Stimulated activated naive CD8-positive, alpha-beta T cell treated with anti-CD3 and anti-CD28 coated beads, Interleukin-15, amount 100 ng/mL, for 72 hours (primary cell): ENCODE measurements at places on chromosomes 2 and 18.

DNA sequence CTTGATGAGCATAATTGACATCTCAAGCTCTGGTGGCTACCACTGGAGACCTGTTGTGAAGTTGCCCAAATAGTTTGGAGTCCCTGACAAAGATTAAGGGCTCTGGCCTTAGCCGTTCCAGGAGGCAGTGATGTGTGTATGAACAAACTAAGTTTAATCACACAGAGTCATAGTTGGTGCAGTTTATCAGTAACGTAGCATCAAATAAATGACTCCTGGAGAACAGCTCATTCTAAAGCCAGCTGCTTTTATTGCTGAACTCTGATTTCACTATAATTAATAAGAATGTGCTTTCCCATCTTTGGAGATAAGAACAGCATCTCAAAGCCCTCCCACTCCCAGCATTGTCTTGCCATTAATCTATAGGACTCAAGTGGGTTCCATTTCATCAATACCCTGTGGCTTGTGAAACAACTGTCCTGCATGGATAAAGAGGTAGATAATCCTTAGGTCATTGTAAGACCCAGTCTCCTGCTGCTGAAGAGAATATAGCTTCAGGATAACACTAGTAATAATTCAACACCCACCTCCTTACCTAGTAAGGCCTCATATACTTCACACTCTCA lies 211.4 kb upstream of the THUMPD2 start:
- DNase-seq, result no peak

- DNase-seq, result no peak
Observed at GRCh38 chr18:78813936-78814710, 165.5 kb upstream of the SALL3 start.

GRCh38 chr2:171762879-171763573 lies 75.8 kb downstream of the DYNC1I2 start:
- no peak for DNase-seq

GRCh38 chr2:217863883-217864282 lies 138.9 kb downstream of the TNS1 start:
- no peak for DNase-seq

DNA sequence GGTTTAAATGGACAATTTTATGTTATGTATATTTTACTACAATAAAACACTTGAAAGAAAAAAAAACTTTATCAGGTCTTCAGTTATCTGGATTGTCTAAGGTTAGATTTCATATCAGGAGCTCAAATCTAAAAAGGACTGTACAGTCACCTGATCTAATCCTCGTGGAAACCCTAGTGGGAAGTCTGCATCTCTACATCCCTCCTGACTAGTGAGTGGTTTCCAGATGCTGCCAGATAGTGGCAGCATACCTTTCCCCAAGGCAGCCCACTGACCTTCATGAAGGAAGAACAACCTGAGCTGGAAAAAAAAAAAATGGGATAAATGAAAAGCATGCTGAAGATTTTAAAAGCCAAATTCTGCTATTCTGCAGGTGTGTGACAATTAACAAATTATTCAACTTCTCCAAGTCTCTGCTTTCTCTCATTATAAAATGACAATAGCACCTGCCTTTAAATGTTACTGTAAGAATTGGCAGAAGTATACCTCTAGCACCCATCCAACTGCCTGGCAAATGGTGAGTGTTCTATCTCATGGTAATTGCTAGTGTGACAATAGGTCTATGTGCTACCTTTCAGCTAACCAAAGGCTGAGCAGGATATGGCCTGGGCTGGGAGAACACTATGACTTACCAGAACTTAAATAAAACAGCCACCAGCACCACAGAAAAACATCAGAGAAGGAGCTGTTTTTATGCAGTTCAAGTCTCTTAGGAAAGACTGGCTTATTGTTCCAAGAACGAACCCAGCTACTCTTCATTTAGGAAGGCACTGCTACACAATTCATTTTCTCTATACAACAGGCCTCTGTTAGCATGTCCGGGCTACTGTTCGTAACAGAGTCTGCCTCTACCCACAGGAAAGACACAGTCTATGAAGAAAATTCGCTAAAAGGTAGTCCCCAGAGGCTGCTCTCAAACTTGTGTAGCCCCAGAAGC lies 8.6 kb downstream of the CLASP1 start:
- no peak for DNase-seq

- DNase-seq, result no peak
Observed at GRCh38 chr18:70671889-70672565, 383.2 kb downstream of the SOCS6 start.

GRCh38 chr2:36800381-36800780 lies 103.9 kb downstream of the VIT start:
- no peak for DNase-seq

DNA sequence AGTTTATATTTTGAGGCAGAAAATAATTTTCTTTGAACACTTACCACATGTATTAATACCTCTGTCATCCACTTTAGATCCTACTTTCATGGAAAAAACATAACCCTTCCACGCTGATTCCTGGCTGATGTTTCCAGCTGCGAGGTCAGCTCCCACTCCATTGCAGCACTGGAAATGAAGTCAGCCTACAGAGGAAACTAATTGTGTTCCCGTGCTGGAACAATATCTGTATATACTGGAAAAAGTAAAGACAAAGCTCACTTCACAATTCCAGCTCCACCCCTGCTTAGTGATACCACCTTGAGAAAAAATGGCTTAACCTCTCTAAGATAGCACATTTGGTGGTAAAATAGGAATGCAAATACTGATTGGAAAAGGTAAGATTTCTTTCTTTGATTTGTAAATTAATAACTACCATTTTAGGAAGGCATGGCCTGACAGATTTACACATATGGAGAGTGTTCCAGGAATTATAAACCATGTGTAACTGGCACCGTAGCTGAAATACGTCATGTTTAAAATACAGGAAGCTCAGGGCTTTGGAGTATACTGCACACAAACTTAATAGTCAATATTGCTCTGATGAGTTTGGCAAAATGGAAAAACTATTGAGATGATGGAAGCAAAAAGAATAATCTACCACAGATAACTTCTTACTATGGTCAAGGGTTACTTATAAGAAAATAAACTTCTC lies 90.0 kb downstream of the TRIB2 start:
- no peak for DNase-seq

DNA sequence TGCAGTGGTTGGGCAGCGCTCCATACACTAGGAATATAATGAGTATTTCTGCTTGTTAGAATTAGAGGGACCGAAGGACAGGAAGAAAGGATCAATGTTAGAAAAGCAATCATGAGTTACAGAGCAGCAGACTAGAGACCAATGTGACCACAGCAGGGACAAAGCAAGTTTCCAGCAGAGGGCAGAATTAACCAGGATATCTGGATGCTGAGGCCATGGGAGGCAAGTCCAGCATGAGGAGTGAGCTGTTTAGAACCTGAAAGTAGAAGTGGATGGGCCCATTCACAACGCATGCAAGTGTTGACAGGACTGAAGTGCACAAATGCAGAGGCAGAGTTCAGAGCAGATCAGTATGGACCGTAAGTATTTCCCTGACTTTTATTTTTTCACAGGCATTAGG lies 910.4 kb upstream of the GYPC start:
- DNase-seq, result no peak

- DNase-seq, result no peak
Observed at GRCh38 chr2:46657042-46657504, 177.7 kb downstream of the TMEM247 start.

- DNase-seq, result no peak
Observed at GRCh38 chr2:205527801-205528200, 154.5 kb upstream of the NRP2 start.
